ENCODE measurements at places on chromosomes 6 and 20.

DNA sequence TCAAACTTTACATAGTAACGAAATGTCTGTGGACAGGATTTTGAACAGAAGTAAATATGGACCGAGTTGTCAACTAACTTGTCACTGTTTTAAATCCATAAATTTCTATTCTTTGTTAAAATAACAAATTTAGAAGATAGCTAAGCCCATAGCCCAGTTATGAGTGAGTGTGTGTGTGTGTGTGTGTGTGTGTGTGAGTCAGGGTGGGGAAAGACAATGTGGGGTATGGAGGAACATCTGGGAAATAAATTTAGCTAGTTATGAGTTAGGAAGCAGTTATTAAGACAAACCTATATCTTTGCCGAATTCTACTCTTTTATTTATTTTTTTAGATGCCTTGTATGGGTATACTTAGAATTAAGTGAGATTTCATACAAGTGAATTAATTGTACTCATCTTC lies 9.0 kb downstream of the TPBG start:
- DNase-seq: no peak

DNA sequence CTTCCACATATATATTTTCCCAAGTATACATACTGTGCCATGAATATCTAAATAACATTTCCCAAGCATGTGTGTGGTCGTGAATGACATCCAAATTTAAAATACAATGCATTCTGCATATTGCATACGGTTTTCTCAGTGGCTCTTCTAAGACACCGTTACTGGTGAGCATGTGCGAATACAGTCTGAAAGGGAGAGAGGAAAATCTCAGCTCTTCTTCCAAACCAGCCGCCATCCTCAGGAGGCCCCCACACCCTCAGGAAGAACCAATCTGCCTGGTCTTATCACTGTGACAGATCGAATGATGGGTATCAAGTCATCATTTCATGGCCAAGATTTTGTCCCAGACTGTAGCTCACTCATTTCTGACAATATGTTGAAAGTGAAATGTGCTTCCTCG lies 50.7 kb downstream of the ADAT2 start:
- DNase-seq: no peak

DNA sequence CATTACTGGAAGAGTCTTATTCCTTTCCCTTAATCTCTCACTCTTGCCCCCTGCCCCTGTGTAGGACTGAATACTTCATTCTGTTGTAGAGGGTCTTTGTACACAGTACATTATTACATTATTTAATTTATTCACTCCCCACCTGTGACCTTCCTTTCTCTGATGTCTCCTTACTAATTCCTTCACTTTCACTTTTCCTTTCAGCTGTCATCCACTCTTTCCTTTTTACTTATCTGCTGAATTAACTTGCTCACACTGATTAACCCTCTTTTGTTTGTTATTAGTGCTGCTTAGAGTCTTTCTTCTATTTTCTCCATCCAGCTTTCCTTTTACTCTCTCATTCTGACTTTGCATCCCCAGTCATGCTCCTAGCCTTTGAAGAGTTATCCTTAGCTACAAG lies 6.5 kb upstream of the PGBD1 start:
- no peak for DNase-seq

GRCh38 chr6:54971825-54972224 lies 125.3 kb downstream of the FAM83B start:
- DNase-seq: no peak
